ENCODE measurements at places on chromosomes 11 and 22.

- DNase-seq = no peak
Measured at GRCh38 chr22:48237466-48238283, 1475.2 kb downstream of the TBC1D22A start.

DNA sequence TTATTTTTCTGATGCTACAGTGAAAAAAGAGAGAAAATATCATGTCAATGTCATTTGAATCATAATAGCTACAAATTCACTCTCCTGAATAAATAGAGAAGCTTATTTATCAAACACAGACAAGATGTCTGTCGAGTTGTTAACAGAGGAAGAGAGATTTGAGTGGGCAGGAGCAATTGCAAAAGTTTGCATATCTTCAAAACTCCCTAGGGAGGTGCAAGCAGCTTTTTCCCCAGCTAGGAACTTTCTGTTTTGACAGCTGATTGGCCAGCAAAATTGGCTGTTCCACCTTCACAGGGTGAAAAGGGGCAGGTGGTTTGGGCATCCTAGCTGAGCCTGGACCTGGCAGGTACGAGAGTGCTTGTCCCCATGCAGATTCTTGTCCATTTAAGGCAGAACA is 98.2 kb downstream of the NTM start:
- no peak for DNase-seq

DNA sequence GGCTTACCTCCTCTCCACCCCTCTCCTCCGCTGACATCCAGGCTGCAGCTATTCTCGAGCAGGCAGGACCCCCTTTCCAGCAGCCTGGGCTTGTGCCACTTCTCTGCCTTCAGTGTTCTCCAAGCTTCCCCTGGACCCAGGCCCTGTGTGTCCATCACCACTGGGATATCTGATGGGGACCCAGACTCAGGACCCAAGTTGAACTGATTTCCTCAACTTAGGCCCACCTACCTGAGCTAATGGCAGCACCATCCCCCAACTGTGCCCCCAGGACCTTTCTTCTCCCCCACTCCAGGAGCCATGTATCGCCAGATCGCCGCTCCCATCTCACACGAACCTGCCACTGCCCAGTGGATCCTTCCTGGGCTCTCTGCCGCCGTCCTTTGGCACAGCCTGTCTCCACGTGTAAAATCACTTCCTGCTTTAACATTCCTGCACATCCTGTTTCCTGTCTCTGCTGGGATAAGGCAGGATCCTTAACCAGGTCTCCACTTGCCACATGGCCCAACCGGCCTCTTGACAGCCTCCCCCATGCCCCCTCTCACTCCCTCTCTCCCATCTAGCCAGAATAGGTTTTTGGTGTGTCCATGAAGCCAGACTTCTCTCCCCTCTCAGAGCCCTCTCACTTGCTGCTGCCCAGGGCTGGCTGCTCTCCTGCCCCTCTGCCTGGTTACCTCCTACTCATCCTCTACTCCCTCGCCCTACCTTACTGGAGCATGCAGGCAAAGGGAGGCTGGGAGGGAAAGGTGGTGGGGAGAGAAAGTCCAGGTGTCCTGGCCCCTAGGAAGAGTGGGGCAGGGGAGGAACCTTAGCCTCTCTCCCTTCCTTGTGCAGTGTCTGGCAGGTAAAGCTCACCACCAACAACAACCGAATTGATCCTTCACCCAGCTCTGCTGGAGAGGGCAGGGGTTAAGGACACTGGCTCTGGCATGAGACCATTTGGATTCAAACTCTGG is 9.4 kb downstream of the SPATA19 start:
- DNase-seq = no peak

- peak; percentile 40 for DNase-seq
Measured at GRCh38 chr11:92837595-92837994, 131.9 kb upstream of the MTNR1B start.

DNA sequence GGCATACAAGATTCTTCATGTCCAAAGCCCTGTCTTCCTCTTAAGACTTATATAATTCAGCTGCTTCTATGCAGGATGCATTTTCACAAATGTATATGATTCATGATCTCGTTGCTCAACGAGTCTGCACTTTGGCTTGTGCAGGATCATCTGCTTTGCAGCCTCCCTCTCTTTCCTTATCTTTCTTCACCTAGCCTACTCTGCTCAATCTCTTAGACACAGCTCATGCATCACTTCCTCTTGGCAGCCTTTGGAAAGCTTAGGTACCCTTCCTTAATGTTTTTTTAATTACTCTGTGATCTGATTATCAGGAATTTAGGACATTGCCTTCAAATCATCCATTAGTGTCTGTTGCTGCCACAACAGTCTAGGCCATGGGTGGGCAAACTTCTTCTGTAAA is 673.8 kb downstream of the NELL1 start:
- no peak for DNase-seq

- DNase-seq = no peak
Measured at GRCh38 chr11:27013781-27014361, 20.0 kb downstream of the FIBIN start.

DNA sequence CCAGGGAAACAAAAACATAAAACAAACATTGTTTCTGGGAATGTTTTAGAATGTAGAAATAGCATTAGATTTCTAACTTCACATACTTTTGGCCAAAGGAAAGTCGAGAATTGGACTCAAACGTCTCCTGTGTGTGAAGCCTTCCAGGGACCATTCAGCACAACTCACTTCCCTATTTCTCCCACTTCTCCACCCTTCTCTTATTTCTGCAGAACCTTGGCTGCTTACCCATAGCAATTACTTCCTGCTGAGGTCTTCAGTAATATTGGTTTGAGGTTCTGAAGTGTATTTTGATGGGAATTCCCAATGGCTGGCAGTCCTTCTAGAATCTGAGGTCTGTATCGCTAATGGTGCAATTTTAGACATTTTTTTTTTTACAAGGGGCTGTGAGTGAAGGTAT is 158.3 kb upstream of the SNX19 start:
- no peak for DNase-seq

DNA sequence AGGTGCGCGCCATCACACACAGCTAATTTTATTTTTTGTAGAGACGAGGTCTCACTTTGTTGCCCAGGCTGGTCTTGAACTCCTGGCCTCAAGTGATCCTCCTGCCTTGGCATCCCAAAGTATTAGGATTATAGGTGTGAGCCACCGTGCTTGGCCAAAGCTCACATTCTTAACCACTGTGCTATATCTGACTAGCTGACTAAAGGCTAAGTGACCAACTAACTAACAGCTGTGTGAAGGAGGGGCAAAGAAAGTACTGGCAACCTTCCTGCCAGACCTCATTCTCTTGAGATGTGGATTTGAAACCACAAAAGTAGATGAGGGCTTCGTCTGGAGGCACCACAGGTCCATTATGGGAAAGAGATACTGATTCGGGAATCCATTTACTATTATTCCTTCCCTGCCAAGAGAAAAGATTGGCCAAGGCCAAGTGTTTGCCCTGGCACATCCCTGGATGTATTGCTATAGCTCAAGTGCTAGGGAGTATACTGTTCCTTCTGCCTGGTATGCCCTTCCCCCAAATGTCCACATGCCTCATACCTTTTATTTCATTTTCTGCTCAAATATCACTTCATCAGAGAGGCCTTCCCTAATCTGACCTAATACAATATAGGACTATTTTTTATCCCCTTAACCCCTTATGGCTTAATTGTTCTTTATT is 52.7 kb upstream of the RRM1 start:
- DNase-seq = no peak

GRCh38 chr22:46055911-46056545 is 79.1 kb upstream of the WNT7B start:
- DNase-seq = no peak

DNA sequence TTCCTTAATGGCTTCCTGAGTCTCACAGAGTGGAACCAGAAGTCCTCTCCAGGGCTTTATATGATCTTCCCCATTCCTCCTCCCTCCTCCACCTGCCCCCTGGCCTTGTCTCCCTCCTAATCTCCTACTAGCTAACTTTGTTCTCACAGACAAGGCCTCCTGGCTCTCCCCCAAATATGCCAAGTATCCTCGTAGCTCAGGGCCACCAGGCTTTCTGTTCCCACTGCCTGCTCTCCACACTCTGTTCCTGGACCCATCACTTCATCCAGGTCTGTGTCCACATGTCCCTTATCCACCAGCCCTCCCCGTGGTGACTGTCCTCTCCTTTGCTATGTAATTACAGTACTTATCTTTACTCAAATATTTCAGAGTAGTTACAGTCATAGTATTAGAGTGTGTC is 23.2 kb upstream of the LMO1 start:
- DNase-seq = no peak

- DNase-seq = no peak
Measured at GRCh38 chr11:35723913-35724312, 61.3 kb downstream of the TRIM44 start.

DNA sequence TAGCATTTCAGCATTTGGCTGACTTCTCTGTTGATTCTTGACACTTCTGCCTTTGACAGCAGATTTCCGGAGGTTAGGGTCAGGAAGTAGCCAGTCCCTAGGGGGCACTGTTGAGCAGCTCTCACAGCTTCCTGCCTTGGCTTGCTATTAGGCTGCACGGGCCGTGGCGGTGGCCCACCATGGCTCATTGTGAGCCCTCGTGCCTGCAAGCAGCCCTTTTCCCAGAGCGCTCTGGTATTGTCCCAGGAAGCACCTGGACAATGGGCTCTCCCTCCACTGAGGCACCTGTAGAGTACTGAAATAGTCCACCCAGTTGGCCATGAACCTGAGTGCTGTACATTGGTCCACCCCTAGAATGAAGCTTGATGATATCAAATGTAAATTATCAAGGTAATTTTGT is 100.2 kb upstream of the GAL start:
- peak; percentile 28 for DNase-seq

GRCh38 chr22:32877196-32877595 is 75.7 kb downstream of the TIMP3 start:
- DNase-seq = no peak

DNA sequence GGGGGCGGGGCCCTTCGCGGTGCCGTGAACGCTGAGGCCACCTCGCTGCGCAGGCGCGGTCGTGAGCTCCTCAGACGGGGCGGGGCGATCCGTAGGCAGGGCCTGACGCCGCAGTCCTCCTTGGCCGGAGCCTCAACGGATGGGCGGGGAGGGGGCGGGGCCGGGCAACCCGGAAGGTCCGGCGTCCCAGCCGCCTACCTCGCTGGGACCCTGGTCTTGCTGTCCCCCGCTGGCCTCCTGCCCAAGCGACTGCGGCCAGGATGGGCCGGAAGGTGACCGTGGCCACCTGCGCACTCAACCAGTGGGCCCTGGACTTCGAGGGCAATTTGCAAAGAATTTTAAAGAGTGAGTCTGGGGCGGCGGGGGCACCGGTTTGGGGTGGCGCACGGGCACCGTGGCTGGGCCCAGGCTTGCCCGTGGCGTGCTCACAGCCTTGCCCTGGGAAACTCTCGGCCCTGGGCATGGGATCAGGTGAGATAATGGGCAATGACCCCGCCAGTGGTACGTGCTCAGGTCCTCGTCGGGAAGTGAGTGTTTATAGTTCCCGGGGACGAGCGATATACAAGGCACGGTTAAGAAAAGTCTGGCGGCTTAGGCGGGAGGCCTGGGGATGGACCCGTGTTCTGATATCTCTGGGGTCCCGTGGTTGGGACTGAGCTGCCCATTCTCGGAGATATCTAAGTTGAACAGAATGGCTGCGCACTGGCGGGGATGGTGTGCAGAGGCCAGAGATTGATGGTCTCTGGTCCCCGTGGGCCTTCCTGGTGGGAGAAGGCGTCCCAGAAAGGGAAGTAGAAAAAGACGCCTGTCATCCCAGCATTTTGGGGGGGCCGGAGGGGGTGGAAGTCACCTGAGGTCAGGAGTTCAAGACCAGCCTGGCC is at the start of gene NADSYN1:
NADSYN1 (plus strand) TSS at position 167 of the 881 bp plus-strand sequence; CDS start at position 261, 94 bp downstream.
- DNase-seq = peak; percentile 98

DNA sequence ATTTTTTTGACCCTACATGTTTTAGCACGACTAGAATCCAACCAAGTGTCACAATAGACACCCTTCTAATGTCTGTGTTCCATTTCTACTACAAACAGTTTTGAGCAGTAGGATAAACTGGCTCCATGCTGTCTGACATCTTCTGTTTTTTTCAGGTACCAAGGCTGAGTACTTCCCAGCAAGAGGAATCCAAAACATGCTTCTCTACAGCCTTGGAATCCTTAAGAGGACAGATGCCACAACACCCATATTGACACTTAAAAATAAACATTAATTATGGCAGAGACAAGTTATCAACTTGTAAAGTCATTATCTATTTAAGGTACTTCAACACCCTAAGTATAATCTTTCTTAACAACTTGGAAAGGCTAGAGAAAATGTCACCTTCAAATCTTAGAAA is 54.2 kb downstream of the LGR4 start:
- no peak for DNase-seq

GRCh38 chr11:105960252-105961245 is 61.5 kb downstream of the MSANTD4 start:
- DNase-seq = no peak

GRCh38 chr22:25081409-25081824 is 118.2 kb upstream of the CRYBB3 start:
- peak; percentile 52 for DNase-seq

DNA sequence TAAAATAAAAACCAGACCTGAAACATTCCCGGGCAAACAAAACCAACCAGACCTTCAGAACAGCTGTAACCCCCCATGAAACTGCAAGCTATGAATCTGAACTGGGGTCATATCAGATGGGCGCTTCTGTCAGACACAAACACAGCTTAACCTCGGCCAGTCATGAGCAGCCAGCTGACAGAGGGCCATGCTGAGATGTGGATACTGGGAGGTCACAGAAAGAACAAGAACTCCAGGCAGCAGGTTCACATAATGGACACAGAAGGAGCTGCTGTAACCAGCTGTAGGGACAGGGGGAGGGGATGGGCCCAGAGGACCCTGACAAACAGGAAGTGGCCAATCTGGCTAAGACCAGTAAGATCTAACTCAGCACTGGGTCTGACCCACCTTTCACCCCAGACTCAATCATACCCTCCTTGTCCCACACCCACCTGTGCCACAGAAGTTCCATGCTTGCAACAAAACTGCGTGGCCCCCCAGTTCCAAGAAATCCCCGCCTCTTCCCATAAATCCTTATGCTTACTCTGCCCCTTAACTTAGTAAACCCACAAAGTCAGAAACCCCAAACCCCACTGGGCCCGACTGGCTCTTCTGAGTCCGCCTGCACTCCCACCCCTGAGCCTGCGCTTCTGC is 4.0 kb downstream of the APOL4 start:
- DNase-seq = peak; percentile 21

DNA sequence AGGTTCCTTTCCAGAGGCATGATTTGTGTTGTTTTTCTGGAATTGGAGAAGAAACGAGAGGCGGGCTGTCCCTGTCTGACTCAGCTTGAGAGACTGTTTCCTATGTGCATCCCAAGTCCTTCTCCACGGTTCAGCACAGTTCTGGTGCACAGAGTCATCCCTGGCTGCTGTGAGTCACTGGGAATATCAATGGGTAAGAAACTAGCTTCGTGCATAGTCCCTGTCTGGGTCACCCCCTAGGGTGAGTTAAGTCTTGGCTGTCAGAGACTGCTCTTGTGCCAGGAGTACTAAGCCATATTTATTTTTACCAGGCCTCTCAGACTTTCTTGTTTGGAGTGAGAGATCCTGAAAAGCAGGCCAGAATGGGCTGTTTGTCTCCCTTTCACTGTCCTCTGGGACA is 2.4 kb upstream of the LRP4 start:
- no peak for DNase-seq

GRCh38 chr11:26698224-26698623 is 23.6 kb downstream of the SLC5A12 start:
- DNase-seq = no peak

GRCh38 chr11:76836613-76837291 is 24.0 kb upstream of the ACER3 start:
- no peak for DNase-seq
